ENCODE measurements at places on chromosomes 11 and 22.

DNA sequence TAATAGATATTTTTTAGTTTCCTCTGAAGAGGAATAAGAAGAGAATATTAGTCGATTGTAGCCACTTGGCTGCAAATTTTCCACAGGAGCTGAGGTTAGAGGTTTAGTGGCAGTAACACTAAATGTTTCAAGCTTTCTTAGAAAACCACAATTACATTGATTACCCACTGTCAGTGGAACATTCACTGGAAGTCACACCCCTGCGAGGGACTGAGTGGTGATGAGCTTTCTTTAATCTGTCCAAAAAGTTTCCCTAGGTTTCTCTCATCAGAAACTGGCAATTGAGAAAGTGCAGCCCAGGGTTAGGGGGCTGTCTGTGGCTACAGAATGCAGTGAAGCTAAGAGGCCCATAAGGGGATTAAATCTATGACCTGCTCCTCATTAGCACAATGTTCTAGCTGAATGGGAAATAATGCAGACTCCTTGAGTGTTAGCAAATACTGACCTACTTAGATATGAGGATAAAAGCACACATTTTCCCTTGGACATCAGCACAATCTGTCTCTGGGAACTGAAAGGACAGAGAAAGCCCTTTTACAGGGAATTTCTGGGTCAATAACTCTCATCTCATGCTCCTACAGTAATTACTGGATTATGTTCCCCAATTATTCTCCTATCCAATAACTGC is 189.5 kb downstream of the FAM76B start:
- peak; percentile 26 for DNase-seq

GRCh38 chr11:128940603-128941002 is 2.1 kb downstream of the TP53AIP1 start:
- DNase-seq = no peak

GRCh38 chr22:43520632-43521039 is 108.8 kb downstream of the MPPED1 start:
- DNase-seq = no peak

- no peak for DNase-seq
Observed at GRCh38 chr22:40363059-40363458, 7.3 kb upstream of the SGSM3 start.

- peak; percentile 17 for DNase-seq
Observed at GRCh38 chr11:116535120-116535519, 237.7 kb downstream of the BUD13 start.

GRCh38 chr22:37298748-37299495 is 16.6 kb downstream of the CYTH4 start:
- no peak for DNase-seq

DNA sequence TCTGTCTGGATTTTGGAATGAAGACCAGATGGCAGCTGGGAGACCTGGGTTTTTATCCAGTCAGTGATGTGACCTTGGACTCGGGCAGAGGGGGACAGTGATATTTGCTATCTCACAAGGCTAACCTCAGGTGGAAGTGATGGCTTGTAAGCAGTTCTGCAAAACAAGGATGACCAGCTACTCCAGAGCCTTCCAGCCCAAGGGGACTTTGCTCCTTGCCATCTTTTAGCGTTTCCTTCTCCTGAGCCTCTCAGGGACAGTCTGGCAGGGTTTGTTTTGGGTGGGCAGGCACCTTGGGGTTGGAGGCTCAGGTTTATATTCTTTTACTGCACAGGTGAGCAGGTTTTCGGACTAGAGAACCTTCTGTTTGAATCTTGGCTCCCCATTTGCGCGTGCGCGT is 9.5 kb upstream of the OSBP2 start:
- no peak for DNase-seq

GRCh38 chr11:35593143-35593542 is 25.1 kb upstream of the FJX1 start:
- no peak for DNase-seq

DNA sequence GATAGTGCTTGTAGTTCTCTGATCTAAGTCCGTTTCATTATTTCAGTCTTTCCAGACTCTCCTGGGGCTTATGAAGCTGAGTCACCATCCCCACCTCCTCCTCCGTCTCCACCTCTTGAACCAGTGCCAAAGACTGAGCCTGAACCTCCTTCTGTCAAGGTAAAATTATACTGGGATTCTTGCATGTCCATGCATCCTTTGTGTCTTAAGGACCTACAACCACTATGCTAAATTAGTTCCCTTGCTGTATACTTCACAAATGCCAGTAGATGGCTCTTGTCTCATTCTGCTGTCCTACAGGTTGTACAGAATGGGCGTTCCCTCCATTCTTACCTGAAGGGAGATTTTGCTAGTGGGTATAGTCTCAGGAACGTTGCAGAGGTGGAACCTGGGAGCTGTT is 42.2 kb downstream of the POLD3 start:
- peak; percentile 51 for DNase-seq

- DNase-seq = peak; percentile 61
Observed at GRCh38 chr11:2834503-2835273, 50.9 kb downstream of the CDKN1C start.

- no peak for DNase-seq
Observed at GRCh38 chr22:44288913-44289312, 23.8 kb downstream of the SHISAL1 start.

DNA sequence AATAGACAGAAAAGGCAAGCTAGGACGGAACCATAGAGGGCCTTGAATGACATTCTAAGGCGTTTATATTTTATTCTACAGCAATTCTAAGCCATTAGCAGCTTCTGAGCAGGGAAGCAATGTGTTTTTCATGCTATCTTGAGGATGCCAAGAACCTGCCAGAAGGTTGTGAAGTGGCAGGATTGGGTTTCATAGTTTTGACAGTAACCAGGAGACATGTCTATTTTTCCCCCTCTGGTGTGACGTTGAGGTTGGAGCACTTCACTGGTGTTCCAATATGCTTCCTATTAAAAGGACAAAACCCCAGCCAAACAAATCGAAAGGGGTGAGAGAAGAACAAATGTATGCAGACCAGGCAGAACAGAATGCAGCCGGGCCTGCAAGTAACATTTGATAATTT is 148.2 kb downstream of the SPATA19 start:
- no peak for DNase-seq

DNA sequence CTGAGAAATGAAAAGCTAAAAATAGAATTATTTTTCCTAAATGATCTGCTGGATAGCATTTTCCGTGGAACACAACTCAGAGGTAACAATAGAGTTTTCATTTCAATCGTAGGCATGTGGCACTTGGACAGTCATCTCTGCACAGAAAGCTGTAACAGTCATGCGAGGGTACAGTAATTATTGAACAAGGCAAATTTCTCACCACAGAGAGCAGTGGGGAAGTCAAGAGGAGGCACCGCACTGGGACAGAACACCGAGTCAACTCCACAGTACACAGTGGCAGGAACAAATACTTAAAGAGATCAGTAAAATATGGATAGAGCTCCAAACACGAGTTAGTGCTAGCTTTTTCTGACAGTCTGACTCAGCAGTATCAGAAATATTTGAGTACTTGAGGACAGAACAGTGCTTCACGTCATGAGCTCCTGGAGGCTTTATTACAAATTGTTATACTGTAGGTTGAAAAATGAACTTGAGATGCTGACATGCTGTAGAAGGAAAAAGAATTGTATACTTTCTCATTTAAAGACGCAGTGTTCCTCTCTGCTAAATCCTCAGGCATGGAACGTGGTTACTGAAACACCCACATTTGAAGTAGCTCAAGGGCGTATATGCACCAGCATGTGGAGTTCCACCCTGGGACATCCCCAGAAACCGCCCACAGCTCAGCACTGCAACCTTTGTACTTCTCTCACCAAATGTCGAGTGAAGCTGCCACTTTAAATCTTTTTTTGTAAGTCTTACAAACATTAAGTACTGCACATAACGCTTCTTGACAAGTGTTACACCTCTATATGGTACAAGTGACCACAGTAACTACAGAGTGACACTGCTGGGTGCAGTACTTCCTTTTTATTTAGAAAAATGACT is 27.4 kb upstream of the YPEL1 start:
- DNase-seq = no peak

DNA sequence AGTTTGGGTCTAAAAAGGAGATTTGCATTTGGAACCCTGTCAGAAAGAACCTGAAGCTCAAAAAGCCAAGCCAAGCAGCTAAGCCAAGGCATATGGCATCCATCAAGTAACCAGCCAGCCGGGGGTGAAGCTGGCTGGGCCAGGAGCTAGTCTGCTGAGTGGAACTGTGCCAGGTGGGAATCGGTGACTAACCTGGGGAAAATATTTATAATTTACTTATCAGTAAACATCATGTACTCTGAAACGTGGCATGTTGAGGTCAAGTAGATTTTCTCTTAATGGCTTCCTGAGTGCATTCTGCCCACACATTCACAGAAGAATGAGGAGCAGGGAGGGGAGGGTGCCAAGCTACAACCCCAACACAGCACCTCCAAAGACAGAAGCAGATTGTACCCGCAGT is 70.5 kb upstream of the SESN3 start:
- peak; percentile 67 for DNase-seq

- DNase-seq = no peak
Observed at GRCh38 chr11:104663190-104664140, 234.8 kb downstream of the CASP12 start.

- DNase-seq = no peak
Observed at GRCh38 chr22:46533070-46533833, 4.2 kb downstream of the CELSR1 start.

- DNase-seq = no peak
Observed at GRCh38 chr22:37517826-37518450, 1.3 kb downstream of the CARD10 start.

All from stomach (tissue), 19 donors.